ENCODE measurements at places on chromosomes 5 and 9.
A peak's percentile ranks its signal among the peaks of the same experiment; 100 is the strongest.

GRCh38 chr9:125630436-125630835 lies 76.6 kb downstream of the MAPKAP1 start:
- DNase-seq = no peak

GRCh38 chr9:4022435-4023067 lies 277.3 kb downstream of the GLIS3 start:
- DNase-seq = no peak

DNA sequence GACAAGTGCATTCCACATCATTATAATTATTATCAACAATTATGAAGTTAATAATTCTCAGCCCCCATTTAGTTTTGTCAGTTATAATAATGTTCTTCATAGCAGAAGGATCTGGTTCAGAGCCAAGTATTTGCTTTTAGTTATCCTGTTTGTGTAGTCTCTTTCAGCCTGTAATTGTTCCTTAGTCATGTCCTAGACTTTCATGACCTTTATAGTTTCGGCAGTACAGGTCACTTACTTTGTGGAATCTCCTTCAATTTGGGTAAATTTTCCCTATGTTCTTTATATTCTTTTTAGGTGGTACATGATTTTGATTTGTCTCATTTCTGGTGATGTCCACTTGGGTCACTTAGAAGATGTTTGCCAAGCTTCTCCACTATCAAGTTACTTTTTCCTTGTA lies 34.3 kb downstream of the UBE2R2 start:
- no peak for DNase-seq

DNA sequence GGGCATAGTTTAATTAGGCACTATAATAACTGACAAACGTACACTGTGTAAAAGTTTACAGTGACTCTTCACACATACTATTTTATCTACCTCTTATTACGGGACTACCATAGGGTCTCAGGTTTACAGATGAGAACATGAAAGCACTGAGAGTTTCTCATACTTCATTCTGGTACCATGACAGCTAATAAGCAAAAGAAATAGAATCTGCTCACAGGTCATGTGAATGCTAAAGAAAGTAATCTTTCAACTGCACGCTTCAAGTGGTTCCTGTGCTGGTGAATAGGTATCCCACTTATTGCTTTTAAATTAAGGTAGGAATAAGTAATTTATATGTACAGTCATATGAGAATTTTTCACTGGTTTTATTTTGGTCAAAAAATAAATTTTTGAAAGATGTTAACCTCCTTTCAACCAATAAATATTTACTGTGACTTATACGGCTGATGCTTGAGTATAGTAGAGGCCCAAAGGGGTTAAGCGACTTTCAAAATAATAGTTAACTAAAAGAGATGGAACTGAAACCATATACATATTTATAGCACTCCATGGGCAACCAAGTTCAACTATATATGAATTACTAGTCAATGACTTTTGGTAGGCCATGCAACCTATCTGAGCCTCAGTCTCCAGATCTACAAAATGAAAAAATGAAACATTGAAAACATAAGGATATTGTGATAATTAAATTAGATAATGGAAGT lies 8.1 kb downstream of the CDKN2A start:
- no peak for DNase-seq

GRCh38 chr5:135119481-135119880 lies 85.5 kb upstream of the PITX1 start:
- DNase-seq = peak; percentile 33

DNA sequence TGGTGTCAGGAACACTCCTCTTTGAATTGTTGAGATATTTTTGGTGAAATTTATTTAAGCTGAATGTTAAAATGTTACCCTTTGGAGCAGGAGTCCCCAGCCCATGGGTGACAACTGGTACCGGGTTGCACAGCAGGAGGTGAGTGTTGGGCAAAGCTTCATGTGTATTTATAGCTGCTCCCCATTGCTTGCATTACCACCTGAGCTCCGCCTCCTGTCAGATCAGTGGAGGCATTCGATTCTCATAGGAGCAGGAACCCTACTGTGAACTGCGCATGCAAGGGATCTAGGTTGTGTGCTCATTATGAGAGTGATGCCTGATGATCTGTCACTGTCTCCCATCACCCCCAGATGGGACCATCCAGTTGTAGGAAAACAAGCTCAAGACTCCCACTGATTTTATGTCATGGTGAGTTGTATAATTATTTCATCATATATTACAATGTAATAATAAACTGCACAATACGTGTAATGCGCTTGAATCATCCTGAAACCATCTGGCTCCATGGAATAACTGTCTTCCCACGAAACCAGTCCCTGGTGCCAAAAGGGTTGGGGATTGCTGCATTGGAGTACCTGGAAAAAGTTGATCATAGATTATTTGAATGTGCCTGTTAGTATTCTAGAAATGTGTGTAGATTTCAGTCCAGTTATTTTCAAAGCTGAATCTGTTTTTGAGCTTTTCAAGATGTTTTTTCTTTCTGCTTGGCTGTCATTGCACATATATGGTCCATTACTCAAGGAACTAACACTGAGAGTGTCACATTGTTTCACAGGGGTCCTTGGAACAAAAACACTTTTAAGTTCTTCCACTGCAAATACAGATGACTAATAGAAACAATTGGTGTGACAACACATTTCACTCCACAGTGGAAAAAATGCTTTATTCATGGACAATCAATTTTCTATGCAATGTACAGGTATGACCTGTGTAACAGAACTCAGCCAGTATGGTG lies 104.6 kb upstream of the TNFAIP8 start:
- DNase-seq = no peak

DNA sequence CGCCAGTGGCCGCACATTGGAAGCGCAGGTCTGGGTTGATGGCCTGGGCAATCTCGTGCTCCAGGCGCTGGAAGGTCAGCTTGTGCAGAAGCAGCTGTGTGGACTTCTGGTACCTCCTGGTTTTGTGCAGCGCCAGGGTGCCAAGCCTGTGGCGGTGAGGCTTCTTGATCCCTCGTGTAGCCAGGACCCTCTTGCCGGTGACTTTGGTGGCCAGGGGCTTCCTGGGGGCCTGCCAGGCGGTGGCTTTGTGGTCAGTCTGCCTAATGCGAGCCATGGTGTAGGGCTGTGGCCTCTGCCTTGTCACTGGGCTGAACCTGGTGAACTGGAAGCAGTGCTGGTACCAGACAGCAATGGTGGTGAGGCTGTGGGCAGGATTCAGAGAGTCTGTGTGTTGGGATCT lies 6.2 kb upstream of the TAF11L13 start:
- DNase-seq = no peak

DNA sequence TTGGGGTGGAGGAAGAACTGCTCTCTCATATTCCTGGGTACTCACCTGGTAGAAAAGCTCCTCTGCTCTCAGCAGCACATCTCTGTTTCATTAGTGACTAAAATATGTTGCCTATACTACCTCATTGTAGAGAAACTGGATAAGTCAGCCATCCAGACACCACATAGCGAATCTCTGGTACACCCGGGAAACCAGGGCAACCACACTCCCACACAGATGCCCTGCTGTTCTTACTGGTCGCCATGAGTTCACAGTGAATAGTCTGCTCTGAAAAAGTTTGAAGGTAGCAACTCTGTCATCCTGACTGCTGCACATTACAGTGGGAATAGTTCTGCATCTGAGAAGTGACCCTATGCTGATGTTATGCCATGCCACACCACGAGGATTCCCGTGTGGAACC lies 135.0 kb downstream of the ENTREP1 start:
- no peak for DNase-seq

DNA sequence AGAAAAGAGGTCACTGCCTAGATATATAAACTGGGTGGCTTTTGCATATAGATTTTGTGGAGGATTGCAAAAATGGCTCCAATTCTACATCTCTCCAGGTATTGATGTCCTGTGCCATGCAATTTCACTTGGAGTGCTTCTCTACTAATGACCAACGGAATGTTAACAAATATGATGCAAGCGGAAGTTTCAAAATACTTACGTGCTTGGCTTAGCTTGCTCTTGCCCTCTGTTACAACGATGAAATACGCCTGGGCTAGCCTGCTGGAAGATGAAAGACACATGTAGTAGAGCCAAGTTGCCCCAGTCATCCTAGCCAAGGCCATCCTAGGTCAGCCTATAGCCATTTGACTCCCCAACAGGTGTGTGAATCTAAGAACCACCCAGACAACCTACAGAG lies 3.6 kb upstream of the POC5 start:
- DNase-seq = peak; percentile 33

DNA sequence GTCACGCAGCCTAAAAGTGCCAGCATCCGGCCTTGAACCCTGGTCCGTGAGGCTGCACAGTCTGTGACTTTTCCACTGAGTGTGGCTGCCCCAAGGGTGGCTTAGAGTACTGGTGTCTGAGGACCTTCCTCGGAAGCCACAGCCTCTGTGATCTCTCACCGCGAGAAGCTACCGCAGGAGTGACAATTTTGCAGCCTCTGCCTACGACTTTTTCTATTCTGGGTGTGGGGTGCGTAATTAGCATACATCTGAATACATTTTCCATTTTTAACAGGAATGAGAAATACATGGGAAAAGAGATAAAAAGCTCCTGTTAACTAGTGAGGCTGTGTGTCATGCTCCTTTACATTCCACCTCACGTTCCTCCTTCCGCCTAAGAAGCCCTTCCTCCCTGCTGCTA lies 48.3 kb upstream of the HRH2 start:
- DNase-seq = no peak

DNA sequence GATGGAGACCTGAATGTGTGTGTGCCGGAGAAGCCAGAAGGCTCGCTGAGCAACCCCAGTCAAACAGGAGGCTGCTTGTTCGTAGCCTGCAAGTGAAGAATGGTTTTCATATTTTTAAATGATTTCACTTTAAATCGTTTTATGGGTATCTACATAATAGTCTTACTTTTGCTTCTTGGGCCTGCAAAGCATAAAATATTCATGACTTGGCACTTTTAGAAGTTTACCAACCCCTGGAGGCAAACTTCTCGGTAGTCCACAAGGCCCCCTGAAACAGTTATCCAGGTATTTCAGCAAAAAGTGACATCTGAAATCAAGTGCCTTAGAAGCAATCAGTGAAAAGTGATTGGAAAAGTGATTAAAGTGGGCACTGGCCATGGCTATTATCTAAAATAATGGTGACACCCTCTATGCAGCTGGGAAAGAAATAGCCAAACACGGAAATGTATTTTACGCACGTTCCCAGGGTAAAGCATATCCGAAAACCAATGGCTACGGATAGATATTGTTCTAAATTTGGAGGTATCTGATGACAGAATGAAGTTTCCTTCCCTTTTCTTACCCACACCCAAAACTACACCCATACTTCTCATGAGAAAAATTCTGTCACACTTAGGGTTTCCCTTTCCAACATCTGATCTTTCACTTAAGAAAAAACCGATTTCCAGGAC lies 39.0 kb downstream of the RAPGEF1 start:
- DNase-seq = peak; percentile 92

DNA sequence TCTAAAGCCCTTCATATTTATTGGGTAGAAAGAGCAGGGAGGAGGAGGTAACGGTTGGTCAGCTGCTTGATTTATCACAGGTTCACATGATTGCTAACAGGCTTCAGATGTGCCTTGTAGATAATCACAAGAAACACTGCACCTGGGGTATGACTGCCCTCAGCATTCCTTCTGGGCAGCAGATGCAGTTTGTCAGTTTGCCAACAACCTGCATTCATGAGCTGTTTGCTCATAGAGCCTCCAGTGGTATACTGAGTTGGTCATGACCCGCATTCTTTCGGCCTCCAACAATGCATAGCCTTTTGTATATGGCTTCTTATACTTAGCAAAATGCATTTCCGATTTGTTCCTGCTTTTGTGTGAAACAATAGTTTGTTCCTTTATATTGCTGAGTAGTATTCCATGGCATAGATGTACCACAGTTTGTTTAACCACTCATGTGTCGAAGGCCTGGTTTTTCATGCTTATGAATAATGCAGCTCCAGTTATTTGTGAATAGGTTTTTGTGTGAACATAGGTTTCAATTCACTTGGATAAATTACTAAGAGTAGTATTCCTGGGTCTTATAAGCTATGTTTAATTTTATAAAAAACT lies 83.6 kb downstream of the ARHGEF28 start:
- DNase-seq = no peak

Measured in suppressor macrophage treated with lipopolysaccharide for 1 hour (primary cell).